NCI-H1105 treated with DMSO at 0.1 percent for 48 hours (cell line): ENCODE measurements at places on chromosomes 7 and 10.

DNA sequence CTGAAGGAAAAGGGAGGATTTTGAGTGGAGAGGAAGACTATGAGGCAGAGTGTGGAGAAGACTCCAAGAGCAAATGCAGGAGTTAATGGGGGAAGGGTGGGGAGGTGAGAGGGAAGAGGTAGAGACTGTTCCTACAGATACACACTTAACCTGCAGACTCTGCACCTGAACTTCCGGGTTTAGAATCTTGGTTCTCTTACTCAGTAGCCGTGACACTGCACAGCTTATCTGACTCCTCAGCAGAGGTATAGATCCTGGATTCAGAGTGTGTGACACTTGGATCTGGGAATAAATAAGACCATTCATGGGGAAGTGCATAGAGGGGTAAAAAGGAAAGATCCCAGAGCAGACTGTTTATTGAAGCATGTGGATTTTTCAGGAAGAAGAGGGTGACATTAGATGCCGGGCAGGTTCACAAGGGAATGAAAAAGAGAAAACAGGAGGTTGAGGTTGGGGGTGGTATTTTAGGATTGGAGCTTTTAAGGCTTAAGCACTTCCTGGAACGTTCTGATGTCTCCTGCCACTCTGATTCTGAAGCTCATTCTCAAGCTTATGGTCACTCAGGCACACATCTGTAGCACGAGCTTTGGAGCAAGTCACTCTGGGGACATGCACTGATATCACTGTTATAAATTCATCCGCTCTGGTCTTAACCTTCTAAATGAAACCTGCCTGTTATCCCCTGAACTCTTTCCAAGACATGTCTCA lies 5.7 kb upstream of the ZC3HAV1L start:
- no peak for DNase-seq

DNA sequence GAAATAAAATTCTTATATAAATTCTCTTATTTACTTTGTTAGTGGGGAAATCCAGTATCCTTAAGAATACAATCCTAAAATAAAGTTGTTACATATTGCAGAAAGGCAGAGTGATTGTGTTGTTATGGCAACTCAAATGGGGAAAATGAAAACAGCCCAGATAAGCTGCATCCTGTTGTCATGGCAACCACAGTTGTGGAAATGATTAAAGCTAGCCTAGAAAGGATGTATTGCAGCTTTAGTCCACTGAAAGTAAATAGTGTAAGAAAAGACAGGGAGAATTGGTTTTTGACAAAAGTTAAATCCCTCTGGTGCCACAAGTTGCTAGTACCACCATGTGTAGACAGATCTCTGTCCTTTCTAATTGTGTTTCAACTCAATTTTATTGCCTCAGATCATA lies 43.2 kb downstream of the BTRC start:
- peak; percentile 2 for DNase-seq

GRCh38 chr7:116679500-116679899 lies 7.5 kb downstream of the MET start:
- DNase-seq = peak; percentile 71

DNA sequence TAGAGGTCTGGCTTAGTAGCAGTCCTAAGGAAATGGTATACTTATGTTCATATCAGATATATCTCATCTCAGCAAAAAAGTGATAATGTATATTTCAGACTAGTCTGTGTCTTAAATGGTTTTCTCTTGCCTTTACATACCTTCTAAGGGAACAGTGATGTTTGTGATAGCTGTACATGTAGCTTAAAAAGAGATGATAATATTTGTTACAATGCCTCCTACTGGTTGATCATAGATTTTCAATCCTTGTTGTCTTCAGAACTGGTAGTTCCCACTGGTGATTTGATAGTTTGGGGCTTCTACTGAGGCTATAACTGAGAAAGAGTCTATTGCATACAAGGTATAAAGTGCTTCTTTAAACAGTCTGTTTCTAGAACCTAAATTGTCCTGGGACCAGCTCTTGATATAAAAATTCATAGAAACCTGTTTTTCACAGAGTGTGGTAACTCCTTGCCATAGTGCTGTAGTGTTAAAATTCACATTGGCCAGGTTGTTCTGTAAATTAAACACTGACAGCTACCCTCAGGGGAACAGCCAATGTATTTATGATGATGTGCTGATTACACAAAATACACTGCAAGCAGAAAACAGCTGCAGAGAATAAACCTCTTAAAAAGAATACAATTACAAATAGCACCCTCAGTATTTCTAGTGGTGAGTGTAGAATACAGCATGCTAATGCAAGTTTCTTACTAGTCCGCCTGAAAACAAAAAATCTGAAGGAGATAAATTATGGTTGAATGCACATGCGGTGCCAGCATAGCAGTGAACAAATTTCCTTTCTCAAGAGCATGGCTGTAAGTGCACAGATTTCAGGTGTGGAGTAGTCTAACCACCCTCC lies 90.3 kb downstream of the BTRC start:
- DNase-seq = peak; percentile 8

DNA sequence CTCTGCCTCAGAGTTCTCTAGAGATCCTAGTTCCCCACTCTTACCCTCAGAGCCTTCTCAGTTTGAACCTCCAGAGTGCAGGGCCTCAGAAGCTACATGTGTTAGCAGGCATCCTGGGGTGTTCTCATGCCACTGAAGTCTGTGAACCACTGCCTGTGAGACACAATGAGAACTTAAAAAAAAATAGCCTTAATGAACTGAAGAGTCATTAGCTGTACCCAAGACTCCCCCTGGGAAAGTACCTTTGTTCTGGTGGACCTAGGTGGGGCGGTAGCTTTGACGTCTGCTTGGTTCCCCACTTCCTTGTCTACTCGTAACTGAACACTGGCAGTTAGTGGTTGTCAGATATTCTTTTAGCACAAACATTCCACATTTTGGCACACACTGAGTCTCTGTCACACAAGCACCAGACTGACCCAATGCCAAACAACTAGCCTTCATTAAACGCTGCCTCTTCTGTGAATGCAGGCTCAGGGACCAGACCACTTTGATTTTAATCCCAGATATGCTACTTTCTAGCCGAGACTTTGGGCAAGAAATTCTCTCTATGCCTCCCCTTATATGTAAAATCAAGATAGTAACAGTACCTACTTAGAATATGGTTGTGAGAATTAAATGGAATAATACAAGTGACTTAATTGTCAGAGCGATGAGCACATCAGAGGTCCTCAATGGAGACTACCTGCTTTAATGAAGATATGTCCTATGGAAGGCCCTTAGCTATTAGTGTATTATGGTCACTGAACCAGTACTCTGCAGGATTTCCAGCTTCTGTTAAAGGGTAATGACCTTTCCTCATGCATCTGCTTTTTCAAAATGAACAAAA lies 75.3 kb upstream of the CC2D2B start:
- DNase-seq = no peak

DNA sequence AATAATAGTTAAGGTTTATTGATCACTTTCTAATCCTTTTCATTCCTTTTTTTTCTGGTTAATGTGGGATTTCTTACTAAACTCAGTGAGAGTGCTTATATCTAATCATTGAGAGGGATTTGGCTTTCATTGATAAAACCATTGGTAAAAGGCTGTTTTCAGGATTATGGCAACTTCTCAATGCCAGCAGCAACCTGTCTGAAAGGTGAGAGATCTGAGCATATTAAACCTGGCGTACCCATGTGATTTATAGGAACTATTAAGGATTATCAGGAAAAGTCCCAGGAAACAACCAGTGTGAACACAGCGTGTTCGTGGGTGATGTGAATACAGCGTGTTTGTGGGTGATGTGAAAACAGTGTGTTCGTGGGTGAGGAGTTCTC lies 65.9 kb downstream of the PDIA4 start:
- no peak for DNase-seq

- DNase-seq = no peak
Measured at GRCh38 chr10:24897326-24897926, 55.0 kb downstream of the PRTFDC1 start.

DNA sequence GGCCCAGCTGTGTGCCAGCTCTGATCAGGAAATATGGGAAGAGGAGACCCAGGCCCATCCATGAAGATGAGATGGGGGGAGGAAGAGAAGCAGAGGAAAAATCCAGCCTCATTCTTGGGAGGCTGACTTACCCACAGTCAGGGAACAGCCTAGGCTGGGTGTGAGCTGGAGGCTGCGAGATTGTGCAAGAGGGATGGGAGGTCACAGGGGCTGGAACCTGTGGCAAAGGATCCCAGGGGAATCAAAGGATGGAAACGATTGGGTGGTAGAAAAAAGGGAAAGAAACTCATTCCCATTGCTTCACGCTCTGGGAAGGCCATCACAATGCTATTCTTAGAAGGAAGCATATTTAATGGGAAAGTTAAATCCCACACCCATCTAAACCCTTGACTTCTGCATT lies 26.7 kb upstream of the CRHR2 start:
- no peak for DNase-seq

- DNase-seq = no peak
Measured at GRCh38 chr7:71130031-71130679, 1.8 kb upstream of the GALNT17 start.

GRCh38 chr7:74164985-74165456 lies 9.1 kb upstream of the EIF4H start:
- no peak for DNase-seq

GRCh38 chr10:100209303-100209702 lies 20.1 kb downstream of the CHUK start:
- DNase-seq = no peak

GRCh38 chr10:111885046-111885445 lies 298.5 kb downstream of the GPAM start:
- DNase-seq = no peak

- DNase-seq = no peak
Measured at GRCh38 chr10:52031771-52032170, 282.3 kb upstream of the DKK1 start.

GRCh38 chr7:28800150-28800549 lies 158.0 kb downstream of the TRIL start:
- DNase-seq = no peak

GRCh38 chr10:21505711-21506278 lies 19.7 kb downstream of the SKIDA1 start:
- no peak for DNase-seq

GRCh38 chr10:128386231-128386630 lies 260.0 kb upstream of the MKI67 start:
- no peak for DNase-seq

DNA sequence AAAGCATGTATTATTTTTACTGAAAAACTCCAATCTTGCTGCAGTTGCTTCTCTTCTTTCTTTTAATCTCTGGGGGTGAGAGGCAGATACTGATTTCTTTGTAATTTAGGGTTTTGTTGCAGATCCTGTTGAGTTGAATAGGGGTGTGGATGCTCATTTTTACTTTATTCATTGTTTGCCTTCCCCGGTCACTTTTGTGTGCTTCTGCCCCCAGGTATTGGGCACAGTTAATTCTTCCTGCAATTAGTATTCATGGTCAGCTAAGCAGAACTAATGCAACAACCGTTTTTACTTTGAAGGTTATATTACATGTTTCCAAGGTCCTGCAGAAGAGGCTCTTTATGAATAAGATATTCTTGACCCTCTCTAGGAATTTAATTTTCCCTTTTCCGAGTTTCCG lies 96.4 kb downstream of the BUB3 start:
- DNase-seq = no peak
